IMR-90 (cell line): ENCODE measurements at places on chromosomes 3 and 15. TPM values are rescaled to one million over a fixed set of nuclear protein-coding genes. Genes with fewer than 3 reads are reported as not detected.

- DNase-seq, result no peak
These were observed 8.9 kb downstream of the HGD start for GRCh38 chr3:120673116-120673515.

- DNase-seq, result no peak
These were observed 38.4 kb downstream of the RAB11A start for GRCh38 chr15:65907661-65908060.

DNA sequence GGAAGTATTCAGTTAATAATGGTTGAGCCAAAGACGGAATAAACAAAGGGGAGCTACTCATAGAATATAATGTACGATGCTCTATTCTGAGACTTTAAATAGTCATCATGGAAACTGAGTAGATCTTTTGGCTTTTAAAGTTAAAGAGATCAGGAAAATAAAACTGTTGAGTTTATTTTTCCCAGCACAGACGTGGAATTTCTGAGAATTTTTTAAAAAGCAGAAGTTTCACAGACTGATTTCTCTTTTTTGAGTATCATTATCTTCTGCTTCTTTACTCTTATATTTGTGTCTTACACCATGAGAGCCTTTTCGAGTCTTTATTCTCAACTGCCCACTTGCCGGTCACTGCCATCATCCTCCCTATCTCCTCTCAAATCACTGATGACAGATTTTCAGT lies 13.2 kb downstream of the P2RY14 start:
- DNase-seq, result no peak

DNA sequence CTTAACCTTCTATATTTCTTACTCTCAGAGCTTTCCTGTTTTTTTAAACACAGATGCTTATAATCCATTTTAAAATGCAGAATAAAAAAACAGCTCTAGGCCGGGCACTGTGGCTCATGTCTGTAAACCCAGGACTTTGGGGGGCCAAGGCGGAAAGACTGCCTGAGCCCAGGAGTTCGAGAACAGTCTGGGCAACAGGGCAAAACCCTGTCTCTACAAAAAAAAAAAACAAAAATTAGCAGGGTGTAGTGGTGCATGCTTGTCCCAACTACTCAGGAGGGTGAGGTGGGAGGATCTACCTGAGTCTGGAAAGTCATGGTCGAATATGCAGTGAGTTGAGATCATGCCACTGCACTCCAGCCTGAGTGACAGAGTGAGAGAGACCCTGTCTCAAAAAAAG lies 15.5 kb downstream of the SMARCC1 start:
- no peak for DNase-seq

DNA sequence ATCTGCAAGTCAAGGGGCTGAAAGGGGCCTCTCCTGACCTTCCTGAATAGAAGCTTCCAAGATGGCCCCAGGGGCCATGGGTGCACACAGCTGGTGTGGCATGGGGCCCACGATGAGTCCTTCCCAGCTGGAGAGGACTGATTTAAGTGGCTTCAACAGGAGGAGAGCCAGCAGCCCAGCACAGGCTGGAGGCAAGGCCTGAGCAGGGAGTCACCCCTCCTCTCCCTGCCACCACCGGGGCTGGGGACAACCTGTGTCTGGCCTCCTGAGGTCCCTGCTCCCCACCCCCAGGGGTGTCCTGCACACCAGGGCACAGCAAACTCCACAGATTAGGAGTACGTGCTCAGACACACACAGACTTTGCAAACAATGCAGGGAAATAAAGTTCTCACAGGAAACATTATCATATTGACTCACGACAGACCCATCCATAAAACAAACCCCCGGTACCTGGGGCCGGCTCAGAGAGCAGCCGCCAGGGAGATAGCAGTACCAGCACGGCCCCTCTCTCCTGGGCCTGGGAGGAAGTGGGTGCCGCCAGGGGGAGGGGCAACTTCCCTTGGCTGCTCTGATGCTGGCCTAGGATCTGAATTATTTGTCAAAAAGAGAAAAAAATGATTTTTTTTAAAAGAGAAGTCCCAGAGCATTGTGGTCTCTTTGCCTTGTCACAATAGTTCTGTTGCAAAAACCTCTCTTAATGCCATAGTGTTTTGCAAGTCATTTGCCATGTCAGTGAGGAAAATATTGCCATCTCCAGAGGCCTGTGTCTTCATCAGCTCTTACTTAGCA lies 21.9 kb upstream of the TSEN2 start:
- DNase-seq, result no peak

DNA sequence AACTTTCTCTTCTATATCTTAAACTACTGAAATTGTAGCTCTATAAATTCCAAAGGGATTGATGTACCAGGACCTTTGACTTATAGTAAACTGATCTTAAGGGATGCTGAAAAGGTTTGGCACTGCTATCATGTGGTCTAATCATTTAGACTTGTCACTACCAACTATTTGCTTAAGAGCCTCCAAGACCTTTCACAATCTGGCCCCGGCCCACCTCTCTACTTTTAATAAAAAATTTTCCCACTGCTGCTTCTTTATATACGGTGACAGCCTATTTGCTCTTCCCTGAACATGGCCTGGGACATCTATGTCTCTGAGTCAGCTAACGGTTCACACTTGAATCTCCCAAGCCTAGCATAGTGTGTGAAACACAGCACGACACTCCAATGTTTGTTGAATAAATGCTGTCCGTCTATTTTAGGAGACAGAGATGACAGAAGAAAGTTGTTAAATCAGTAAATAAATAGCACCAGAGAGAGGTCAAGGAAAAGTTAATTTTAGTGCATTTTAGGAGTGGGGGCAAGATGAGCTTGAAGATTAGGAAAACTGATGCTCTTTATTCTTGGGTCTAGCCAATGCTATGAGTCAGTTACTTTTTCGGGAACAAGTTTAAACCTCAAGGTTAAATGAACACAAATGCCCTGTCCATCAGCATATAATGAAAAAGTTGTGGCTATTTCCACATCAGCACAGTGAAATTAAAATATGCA lies 212.9 kb downstream of the TIGIT start:
- DNase-seq, result peak; percentile 73

DNA sequence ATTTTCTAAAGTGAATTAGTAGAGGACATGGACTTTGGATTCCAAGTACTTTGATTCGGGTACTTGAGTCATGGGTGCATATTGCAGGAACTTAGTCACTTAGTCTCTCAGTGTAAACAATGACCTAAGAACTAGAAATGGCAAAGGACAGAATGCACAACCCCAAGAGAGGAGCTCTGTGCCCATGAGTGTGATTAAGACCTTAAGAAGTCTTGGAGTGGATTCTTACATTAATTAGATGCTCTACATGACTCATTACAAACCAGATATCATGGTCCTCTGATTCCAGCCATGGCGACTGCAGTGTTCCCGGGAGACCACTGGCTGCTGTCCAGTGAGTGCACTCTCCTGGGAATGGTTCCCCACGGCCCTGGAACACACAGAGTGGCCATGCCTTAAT lies 251.5 kb downstream of the GABRG3 start:
- no peak for DNase-seq

- DNase-seq, result peak; percentile 44
These were observed 31.7 kb downstream of the PLSCR4 start for GRCh38 chr3:146218880-146219866.

DNA sequence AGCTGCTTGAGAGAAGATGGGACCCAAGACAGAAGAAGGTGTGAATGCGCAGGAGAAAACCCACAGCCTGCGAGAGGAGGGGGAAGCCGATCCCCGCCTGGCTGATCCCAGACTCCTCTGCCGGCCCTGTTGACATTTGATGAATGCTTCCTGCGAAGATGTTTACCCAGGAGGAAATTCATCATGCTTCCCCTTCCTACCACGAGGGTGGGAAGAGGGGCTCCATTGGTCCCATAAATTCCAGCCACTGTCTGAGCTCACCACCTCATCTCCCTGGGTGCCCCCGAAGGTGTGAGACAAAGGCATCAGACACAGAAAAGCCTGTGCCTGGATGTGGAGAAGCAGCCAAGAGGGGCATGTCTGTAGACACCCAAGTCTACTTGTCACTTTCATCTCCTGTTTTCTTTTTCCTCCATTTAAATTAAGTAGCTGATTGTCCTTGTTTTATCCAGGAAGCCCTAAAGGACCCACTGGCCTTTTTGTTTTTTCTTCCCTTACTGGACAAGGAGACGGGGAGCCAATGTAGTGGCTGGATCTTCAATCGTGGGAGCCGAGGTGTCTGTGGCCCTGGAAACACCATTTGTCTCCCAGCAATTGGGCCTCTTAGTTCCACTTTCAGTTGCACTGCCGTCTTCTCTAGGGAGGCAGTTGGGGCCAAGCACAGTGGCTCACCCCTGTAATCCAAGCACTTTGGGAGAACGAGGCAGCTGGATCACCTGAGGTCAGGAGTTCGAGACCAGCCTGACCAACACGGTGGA lies 95.3 kb upstream of the HES1 start:
- no peak for DNase-seq

GRCh38 chr3:126105691-126106187 lies 21.8 kb upstream of the SLC41A3 start:
- no peak for DNase-seq

DNA sequence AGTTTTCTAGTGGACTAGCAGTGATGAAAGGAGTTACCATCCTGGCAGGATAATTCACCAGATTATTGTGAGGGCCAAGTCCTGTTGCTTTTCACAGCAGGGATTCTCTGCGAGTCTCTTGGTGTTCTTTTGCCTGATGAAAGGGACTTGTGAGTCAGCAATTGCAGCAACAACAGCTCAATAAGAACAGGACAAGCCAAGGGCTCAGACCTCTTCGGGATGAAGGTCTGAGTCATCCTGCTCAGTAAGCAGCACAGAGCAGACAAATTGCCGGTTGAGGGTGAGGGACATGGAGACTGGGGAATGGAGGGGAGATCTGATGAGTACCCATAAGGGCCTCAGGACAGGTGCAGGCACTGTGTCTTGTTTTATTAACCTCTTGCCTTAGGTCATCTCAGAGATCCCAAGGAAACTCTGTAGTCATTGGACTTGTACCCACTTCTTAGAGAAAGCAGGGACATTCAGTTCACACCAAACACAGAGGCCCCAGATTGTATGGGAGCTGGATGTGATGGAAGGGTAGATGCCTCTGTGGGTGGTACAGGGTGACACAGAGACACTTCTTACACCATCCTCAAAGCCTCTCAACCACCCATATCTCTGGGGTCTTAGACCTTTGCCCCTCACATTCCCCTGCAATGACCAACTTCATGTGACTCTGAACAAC lies 173.8 kb upstream of the TLE3 start:
- peak; percentile 95 for DNase-seq

GRCh38 chr3:16132928-16133327 lies 41.6 kb upstream of the GALNT15 start:
- DNase-seq, result peak; percentile 64

GRCh38 chr3:25229586-25229985 lies 198.5 kb upstream of the RARB start:
- no peak for DNase-seq

DNA sequence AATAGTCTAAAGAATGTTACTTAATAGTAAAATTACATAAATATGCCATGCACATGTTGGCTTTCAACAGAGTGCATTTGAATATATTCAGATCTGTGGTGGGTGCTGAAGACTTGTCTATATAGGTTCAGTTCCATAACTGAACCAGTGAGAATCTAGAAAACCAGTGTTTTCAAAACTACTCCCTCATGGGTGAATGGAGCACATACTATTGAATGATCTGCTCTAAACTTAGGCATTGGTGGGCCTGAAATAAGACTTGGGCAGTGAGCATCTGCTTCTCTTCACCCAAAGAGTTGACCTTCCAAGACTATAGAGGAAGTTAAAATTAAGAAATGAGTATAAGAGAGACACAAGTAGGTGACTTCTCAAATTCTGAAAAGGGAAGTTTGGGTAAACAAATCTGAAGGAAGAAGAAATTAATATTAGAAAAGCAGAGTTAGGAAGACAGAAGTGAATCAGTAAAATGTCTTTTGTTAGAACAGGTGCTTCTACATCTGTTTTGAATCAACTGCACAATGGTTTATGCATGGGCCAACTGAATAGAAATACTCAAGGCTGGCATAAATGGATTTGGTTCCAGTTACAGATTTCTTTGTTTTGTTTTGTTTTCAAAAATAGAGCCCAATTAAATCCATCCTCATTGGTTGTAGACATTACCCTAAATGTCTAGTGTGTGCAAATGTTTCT lies 19.3 kb downstream of the ALCAM start:
- no peak for DNase-seq

DNA sequence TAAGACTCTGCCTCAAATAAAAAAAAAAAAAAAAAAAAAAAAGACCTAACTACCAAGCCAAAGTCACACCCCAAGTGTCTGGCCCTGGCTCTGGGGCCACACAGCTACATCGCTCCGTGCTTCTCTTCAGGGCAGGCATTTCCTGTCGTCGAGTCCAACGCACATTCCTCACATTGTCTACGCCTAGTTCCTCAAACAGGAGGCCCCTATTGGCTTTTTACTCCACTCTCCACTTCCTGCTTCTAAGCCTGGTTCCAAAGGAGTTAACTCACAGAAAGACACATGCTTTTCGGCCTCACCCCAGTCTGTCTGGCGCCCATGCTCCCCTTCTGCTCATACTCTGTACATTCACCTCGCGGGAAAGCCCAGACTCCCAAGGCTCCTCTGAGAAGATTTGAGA lies 28.8 kb downstream of the KNG1 start:
- DNase-seq, result peak; percentile 67

DNA sequence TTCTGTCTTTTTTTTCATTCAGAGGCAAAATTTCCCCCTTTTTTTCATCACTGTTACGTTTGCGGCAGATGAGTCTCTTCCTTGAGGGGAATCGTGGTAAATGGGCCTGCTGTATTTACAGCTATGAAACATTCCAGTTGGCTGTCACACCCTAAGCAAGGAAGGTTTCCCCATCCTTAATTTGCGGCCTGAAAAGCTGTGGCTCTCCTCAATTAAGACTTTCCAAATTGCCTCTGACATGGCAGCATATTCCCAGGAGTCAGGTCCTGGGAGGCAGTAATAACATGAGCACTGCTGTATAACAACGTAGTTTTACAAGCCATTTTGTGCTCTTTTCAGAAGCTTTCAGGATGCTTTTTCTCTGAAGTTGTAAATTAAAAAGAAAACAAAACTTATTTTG lies 420.9 kb downstream of the LPP start:
- no peak for DNase-seq

GRCh38 chr15:100918690-100919480 lies at the start of gene LRRK1:
LRRK1 (plus strand) TSS chr15:100919357; CDS start chr15:100924633, 5,276 bp downstream.
- DNase-seq, result peak; percentile 40

DNA sequence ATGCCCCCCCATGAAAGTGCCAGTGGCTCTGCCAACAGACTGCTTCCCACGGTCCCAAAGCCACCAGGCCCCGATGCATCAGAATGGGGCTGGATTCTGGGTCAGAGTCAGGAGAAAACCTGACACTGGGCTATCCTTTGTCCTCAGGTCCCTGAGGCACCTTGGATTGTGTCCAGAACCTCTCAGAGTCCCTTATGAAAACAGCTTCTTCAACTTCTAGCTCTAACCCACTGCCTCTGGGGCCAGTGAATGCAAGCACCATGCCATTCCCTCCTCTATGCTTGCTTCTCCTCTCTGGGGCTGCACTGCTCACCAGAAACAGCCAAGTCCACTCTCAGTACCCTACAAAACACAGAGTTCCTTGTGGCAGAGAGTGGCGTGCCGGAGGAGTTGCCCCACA lies 9.9 kb downstream of the CRABP1 start:
- DNase-seq, result no peak

The CPNE9 gene
- total RNA-seq, result not detected in 2 replicates

The CCR3 gene
- not detected in 2 replicates for total RNA-seq

The ARL6 gene
- total RNA-seq, result 3.4 and 11.7 TPM in 2 replicates

The GFM1 gene
- total RNA-seq, result 36.0 and 55.0 TPM in 2 replicates
